ENCODE measurements at places on chromosomes 3 and 15. TPM values are rescaled to one million over a fixed set of nuclear protein-coding genes. Genes with fewer than 3 reads are reported as not detected.

DNA sequence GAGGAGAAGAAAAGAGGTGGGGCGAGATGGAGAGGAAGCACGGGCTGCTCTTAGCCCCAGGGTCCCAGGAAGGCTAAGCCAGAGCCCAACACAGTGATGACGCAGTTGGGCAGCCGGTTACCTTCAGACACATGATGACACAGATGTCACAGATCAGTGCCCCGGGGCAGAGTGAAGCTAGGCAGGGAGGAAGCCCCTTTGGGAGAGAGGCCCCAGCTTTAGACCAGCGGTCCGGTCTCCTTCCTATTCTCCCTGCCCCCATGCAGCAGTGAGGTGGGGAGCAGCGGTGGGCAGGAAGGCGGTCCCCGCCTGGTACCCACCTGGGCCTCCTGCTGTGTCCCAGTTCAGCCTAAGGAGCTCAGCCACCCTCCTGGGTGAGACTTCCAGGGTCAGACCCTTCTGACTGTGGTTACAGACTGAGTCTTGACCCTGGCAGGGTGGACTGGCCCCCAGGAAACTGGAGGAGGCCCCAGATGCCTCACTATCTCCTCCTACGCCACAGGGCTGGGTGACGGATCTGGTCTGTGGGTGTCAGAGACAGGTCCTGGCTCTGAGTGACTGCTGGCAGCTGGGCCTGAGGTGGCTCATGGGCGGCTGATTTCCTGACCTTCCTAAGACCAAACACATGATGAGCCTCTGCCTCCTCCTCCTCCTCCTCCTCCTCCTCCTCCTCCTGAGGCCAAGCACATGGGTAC, 38.8 kb upstream of the LINGO1 start:
- DNase-seq = no peak

- DNase-seq = no peak
Measured at GRCh38 chr3:70748593-70748992, 436.2 kb upstream of the MDFIC2 start.

DNA sequence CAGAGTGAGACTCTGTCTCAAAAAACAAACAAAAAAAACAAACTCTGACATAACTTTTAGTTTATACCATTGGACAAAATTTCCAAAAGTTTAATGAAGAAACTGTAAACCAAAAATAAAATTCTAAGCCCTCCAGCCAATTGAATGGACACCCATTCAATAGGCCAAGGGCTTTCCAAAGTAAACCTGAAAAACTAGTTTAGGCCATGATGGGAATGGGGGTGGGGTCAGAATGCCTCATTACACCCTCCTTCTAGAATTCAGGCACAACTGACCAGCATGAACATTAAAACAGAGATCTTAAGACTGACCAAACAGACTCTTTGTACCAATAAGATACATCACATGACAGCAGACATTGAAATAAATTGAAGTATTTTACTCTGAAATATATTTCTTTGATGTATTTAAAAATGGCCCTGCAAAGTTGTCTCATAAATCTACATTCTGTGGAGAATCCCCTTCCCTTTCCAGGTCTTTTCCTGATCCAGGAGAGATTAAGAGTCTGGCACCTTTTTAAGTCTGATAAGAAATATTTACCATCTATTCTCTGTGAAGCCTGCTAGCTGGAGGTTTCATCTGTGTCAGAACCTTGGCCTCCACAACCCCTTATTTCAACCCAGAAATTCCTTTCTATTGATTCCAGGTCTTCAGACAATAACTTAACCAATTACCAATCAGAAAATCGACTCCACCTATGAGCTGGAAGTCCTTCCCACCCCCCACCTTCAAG, 15.7 kb downstream of the THOC7 start:
- DNase-seq = no peak

- no peak for DNase-seq
Measured at GRCh38 chr3:172726380-172726779, 15.5 kb upstream of the NCEH1 start.

- peak; percentile 86 for DNase-seq
Measured at GRCh38 chr15:40340740-40341400, at the start of gene CCDC9B. Gene CCDC9B, minus strand, starts transcription at chr15:40340939. Its CDS starts 120 bp downstream, at chr15:40340819.

DNA sequence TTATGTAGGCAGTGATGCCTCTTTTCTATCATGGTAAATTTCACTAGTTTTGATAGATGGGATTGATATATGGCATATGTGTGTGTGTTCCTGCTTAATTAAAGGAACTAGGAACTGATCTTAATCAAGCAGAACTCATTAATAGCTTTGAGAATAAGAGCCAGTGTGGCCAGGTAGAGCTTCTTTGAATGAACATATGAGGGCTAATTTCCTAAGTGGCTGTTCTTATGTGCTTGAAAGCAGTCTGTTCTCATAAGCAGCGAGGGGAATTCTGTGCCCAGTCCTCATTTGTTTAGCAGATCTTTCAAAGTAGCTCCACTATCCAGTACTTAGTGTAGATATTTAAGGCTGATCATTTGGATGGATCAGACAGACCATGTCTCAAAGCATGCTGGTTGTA, 164.2 kb downstream of the GABRG3 start:
- DNase-seq = no peak

The GTF2A2 gene
- 78.9 TPM for total RNA-seq

The MAN2C1 gene
- total RNA-seq = 23.4 TPM

The GHSR gene
- not detected for total RNA-seq

The CASR gene
- not detected for total RNA-seq

The GOLGA6L4 gene
- not detected for total RNA-seq

The AGBL1 gene
- total RNA-seq = not detected

The SERINC4 gene
- total RNA-seq = not detected

The CEP97 gene
- total RNA-seq = 12.3 TPM
